ENCODE measurements at places on chromosomes 4 and X.

- DNase-seq = no peak
Observed at GRCh38 chrX:29666366-29666765, 549.0 kb upstream of the MAGEB2 start.

- DNase-seq = no peak
Observed at GRCh38 chr4:137283737-137284136, 248.6 kb downstream of the PCDH18 start.

DNA sequence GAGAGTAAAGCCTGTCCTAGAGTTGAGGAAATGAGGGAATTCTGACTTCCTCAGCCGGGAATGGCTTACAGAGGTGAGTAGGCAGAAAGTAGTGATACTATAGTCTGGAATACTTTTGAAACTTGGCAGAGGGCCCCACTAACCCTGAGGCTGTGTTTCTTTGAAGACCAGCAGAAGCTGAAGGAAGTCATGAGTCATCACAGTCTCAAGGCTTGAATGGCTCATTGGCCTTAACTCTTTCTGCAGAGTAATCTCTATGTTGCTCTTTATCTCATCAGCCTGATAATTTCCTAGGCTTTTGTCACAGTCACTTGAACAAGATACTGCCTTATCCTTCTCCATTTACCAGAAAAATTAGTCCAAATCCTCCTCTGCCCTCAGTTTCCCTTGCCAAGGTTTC is 80.8 kb downstream of the ANKRD50 start:
- no peak for DNase-seq

DNA sequence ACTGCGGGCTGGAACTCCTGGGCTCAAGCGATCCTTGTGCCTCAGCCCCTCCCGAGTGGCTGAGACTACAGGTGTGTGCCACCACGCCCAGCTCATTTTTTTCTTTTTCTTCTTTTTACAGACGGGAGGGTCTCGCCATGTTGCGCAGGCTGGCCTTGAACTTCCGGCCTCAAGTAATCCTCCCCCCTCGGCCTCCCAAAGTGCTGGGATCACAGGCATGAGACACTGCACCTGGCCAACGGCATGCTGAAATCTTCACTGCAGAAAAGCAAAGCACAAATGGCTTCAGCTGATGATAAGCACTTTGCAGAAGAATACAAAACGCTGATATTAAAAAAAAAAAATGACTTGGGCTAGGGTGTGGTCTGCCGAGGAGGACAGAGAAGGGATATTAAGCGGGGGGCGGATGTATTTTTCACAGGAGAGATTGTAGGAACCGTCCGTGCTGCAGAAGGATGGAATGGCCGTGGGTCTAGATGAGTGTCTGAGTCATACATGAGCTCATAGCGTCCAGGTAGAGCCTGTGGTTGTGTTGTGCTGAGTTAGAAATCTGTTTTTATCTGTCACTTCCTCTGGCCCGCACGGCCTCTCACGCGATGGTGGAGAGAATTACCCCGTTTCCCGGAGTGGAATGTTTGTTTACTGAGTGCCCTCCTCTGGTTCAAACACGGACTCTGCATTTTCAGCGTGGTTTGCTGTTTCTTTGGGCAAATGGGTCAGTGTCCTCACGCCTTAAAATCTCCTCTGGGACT is 8.5 kb upstream of the AKAP17A start:
- DNase-seq = peak; percentile 78

- DNase-seq = no peak
Observed at GRCh38 chr4:11931266-11931820, 502.6 kb upstream of the HS3ST1 start.

- no peak for DNase-seq
Observed at GRCh38 chr4:108742451-108743420, 20.1 kb downstream of the ETNPPL start.

- peak; percentile 22 for DNase-seq
Observed at GRCh38 chr4:151325111-151325948, at the start of gene SH3D19. TSS of gene SH3D19 (minus strand) at chr4:151325605. CDS start at chr4:151325352, 253 bp downstream.

DNA sequence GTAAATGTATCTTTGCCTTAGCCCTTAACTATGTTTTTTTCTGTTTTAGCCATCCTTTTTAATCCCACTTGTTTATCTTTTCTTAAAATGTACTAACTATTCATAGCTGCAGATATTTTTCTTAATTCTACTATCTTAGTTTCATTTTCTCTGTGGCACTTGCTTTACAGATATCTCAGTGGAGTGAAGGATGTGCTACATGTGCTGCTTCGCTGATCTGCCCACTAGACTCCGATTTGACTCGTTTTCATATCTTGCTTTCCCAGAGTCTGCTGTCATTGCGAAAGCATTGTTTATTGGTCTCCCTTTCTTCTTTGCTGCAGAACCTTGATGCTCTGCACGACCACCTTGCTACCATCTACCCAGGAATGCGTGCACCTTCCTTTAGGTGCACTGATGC is 30.6 kb downstream of the GUCY1B1 start:
- no peak for DNase-seq

GRCh38 chr4:71081192-71081591 is 87.7 kb downstream of the DCK start:
- DNase-seq = no peak

- DNase-seq = no peak
Observed at GRCh38 chrX:49993661-49994060, 71.3 kb downstream of the CLCN5 start.

DNA sequence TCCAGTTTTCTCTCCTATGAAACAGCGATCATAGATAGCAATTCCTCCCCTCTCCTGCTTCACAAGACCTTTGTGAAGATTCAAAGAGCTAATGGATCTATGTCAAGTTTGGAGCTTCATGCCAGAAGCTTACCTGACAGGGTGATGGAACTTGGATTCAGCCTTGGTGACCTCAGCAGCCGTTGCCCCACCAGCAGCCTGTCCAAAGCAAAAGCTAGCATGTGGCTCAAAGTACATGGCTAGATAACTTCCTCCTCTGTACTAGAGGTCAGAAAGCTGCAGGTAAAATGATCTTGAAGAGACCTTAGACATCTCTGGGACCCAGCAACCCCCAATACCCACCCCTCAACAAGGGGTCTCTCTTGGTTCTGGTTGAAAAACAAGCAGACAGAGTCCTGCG is 1.8 kb downstream of the RIPPLY1 start:
- DNase-seq = no peak

- peak; percentile 46 for DNase-seq
Observed at GRCh38 chr4:16082426-16083240, 1.2 kb downstream of the PROM1 start.

DNA sequence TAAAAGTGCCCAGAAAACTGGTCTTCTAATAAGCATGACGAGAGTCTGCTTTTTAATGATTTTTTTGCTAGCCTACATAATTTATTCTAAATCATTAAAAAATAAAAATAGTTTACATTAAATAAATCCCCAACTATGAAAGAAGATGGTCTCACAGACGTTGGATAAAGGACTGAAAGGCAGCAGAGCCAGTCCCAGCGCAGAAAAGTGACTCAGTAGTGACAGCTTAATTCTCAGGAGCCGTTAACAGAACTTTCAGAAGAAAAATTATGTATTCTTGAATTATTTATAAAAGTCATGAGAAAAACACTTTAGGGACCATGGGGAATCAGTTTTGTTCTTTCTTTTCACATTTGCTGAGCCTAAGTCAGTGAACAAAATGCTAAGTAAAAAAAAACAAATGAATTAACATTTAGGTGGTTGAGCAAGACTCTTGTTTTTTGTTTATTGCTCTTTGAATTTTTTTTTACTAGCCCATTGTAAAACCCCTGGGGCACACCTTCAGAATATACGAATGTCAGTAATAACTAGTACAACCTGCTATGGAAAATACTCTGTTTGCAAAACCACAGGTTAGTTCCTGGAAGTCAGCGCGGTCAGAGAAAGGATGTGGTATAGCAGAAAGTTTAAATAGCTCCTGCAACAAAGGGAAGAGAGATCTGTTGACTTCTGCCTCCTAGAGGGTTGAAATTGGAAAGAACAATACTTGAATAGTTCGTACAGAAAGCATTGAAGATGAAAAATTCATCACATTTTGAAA is 50.4 kb upstream of the CCDC160 start:
- peak; percentile 66 for DNase-seq

All from activated T-cell treated with anti-CD3 and anti-CD28 coated beads, Interleukin-2, amount 50 U/mL, for 48 hours (primary cell).